T1000 (cell line): ENCODE measurements at places on chromosomes 4 and X.
A peak's percentile ranks its signal among the peaks of the same experiment; 100 is the strongest.

GRCh38 chrX:71212536-71212935 lies 10.5 kb upstream of the GJB1 start:
- no peak for DNase-seq

DNA sequence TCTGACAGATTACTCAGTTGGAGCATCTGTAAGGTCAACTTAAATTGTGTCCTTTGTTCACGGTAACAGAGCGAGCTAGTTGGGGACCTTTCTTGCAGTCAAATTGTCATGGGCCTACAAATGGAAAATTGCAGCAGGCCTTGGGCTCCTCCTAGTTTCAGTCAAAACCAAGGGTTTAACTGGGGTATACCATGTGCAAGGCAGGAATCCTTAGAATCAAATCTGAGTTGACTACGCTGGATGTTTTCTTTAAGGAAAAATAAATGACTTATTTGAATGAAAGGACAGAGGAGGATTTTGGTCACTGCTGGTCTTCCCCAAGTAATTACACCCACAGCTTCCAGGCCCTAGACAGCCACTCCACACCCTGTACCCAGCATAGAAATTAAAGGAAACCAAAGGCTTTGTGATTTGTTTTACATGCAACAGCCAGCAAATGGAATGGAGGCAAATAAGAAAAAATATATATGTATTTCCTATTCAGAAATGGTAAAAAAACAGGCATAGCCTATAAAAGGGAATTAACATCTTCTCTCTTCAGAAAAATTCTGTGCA lies 307.1 kb downstream of the LDB2 start:
- DNase-seq, result no peak

- no peak for DNase-seq
Observed at GRCh38 chr4:124684301-124684700, 28.2 kb downstream of the ANKRD50 start.

- peak; percentile 63 for DNase-seq
Observed at GRCh38 chr4:7647600-7648543, 213.1 kb upstream of the PSAPL1 start.

GRCh38 chr4:165873298-165874071 lies 448 bp downstream of the TLL1 start:
- DNase-seq, result no peak

DNA sequence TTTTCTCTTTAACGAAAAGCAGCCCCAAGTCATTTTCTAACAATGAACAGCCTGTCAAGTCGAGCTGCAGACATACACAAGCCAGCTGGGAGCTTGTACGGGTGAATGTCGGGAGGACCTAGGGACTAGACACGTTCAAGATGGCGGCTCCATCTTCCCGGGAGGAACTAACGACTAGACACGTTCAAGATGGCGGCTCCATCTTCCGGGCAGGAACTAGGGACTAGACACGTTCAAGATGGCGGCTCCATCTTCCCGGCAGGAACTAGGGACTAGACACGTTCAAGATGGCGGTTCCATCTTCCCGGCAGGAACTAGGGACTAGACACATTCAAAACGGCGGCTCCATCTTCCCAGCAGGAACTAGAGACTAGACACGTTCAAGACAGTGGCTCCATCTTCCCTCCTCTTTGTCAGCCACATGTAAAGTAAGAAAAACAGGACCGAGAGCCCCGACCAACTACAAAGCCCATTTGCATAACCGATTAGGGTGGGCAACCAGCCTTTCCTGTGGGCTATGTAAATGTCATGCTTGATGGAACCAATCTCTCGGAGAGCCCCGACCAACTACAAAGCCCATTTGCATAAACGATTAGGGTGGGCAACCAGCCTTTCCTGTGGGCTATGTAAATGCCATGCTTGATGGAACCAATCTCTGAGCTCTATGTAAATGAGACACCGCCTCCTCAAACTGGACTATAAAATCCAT lies 175.5 kb downstream of the DHRSX start:
- DNase-seq, result no peak

- DNase-seq, result no peak
Observed at GRCh38 chr4:152540293-152540674, 4.4 kb upstream of the FBXW7 start.

DNA sequence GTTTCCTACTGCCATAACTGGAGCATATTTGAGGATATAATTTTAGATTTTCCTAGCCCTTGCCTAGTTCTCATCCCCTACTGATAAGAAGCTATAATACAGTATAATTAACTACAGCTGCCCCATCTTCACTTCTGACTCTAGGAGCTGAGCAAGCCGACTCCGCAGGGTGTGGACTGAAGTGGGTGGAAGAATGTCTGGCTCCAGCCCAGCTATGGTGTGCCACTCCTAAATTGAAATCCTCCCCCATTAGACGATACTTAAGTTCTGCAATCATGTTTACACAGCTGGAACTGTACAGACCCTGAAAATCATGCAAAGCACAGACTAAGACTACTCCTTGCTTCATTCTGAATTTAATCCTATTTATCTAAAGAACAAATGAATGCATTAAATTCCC lies 93.1 kb downstream of the PCDH19 start:
- DNase-seq, result no peak

DNA sequence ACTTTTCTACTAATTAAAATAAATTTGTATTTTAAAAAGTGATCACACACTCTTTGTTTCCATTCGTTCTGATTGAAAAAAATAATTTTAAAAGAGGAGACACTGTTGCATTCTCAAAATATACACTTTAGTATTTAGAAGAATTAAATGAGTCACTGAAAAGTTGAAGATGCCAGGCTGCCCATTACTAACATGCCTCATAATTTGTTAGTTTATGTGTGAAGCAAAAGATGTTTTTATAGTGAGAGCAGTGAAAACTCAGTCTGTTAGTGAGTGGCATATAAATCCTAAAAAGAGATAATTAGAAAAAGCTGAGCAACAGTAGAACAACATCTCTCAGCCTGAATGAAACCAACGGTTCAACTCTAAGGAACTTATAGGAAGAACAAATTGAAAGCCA lies 143.4 kb downstream of the CDS1 start:
- no peak for DNase-seq

- no peak for DNase-seq
Observed at GRCh38 chr4:133719098-133719497, 482.5 kb downstream of the PABPC4L start.

DNA sequence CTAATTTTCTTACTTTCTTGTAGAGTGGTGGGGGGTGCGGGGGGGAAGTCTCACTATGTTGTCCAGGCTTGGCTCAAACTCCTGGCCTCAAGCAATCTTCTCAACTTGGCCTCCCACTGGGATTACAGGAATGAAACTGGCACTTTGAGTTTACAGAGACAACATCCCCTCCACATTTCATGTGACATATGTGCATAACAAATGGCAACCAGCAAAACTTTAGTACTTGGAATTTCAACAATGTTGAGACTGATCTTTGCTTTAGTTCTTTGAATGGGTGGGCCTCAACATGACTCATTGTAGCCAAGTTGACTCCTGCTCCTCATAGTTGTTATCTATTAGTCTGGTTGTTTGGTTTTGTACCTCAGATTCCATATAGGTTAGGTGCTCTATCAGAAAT lies 11.4 kb upstream of the FMR1 start:
- DNase-seq, result no peak

- no peak for DNase-seq
Observed at GRCh38 chr4:7238300-7238960, 46.1 kb downstream of the SORCS2 start.

- DNase-seq, result no peak
Observed at GRCh38 chr4:96833831-96834230, 993.9 kb downstream of the PDHA2 start.

- DNase-seq, result no peak
Observed at GRCh38 chr4:101787701-101788316, 2.7 kb upstream of the BANK1 start.

DNA sequence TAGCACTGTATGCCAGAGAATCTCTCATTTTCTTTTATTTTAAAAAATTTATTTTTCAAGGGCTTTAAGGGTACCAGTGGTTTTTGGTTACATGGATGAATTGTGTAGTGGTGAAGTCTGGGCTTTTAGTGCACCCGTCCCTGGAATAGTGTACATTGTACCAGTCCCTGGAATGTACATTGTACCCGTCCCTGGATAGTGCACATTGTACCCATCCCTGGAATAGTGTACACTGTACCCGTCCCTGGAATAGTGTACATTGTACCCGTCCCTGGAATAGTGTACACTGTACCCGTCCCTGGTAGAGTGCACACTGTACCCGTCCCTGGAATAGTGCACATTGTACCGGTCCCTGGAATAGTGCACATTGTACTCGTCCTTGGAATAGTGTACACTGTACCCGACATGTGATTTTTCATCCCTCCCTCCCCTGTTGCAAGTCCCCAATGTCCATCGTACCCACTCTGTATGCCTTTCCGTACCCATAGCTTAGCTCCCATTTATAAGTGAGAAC lies 56.1 kb upstream of the HELT start:
- DNase-seq, result no peak

- DNase-seq, result no peak
Observed at GRCh38 chr4:114677346-114677979, 78.9 kb downstream of the UGT8 start.

DNA sequence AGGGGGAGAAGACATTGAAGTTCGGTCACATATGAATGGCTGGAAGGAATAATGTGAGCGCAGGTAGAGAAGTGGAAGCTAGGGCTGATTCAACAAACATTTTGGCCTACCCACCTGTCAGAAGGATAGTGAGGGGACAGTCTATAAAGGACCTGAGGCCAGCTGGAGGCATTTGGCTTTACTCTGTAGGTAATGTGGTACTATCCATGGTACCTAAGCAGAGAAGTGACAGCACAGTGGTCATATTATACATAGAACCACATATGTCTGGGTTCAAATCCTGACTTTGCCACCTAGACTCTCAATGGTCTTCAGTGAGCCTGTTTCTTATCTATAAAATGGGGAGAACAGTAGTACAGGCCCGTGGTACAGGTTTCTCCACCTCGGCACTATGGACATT lies 257.1 kb downstream of the EVC2 start:
- no peak for DNase-seq

DNA sequence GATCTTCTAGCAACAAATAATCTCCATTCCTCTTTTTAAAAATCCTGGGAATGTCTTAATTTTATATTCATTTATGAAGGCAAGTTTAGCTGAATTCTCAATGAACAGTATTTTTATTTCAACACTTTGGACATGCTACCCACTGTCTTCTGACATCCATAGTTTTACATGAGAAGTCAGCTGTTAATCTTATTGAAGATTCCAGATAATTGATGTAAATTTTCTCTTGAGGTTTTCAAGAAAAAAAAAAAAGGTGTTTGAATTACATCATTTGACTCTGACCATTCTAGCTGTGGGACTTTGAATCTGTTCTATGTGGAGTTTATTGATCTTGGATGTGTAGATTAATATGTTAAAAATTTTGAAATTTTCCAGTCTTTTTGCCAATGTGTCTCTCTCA lies 28.0 kb downstream of the PDHA2 start:
- DNase-seq, result no peak

DNA sequence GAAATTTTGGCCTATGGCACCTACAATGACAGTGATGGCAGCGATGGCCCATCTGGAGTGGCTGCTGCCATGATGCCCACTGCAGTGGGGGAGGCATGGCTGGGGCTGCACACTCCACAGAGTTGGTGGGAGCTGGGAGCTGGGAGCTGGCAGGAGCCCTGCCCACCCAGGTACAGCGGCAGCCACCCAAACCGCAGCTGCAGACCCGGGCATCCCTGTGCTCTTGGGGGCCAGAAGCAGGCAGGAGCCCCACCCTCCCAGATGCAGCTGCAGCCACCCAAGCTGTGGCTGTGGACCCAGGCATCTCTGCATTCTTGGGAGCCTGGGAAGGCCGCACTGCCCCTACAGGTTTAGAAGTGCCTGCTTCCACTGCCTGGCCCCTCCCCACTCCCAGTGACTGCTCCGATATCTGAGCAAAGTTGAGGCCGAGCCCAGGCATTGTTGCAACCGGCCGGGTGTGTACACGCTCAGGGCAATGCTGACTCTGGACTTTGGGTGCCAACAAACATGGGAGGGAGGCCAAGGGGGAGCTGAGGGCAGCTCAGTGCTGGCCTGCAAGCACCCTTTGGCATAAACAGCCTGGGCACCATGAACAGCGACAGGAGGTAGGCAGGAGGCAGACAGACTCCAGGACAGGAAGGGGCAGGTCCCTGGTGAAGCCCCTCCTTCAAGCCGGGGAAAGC lies 82.8 kb downstream of the PPP4R3C start:
- DNase-seq, result no peak

GRCh38 chrX:17580539-17581152 lies 156.6 kb upstream of the SCML1 start:
- DNase-seq, result no peak

GRCh38 chr4:35163168-35163567 lies 1081.1 kb downstream of the ARAP2 start:
- DNase-seq, result no peak

GRCh38 chr4:112817933-112818593 lies 181.1 kb downstream of the LARP7 start:
- peak; percentile 80 for DNase-seq

DNA sequence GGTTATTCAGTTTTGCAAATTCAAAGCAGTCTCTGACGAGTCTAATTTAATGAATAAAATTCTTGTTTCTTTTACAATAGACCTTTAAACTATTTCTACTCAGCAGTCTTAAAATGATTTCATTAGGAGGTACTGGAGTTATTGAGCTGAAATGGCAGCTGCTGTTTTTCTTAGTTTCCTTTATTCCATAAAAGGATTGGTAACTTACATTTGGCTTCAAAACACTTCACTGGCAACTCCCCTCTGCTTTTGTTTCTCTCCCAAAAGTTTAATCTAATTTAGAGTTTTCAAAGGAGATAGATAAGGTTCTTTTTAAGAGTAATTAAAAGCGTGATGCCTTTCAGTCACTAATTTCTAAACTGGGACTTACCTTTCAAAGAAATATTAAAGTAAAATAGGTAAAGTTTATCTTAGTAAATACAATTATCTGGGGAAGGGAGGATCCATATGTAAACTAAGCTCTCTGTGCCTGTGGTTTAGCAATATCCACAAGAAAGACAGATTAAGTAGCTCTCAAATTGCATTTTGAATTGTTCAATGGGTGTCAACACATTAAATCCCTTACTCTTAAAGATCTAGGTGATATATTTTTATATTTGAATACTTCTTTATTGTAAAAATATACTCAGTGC lies 17.1 kb upstream of the PCDH10 start:
- DNase-seq, result no peak

DNA sequence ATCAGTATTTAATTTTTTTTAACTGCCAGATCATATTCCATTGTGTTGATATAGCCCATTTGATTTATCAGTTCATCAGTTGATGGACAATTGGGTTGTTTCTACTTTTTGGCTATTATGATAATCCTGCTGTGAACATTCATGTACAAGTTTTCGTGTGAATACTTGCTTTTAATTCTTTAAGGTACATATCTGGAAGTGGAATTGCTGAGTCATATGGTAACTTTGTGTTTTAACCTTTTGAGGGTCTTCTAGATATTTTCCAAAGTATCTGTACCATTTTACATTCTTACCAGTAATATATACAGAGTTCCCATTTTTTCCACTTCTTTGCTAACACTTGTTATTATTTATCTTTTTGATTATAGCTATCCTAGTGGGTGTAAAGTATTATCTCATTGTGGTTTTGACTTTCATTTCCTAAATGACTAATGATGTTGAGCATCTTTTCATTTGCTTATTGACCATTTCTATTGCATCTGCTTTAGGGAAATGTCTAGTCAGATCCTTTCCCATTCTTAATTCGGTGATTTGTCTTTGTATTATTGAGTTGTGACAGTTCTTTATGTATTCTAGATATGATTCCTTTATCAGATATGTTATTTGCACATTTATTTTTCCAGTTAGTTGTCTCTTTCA lies 75.2 kb upstream of the NUDT6 start:
- DNase-seq, result no peak

- no peak for DNase-seq
Observed at GRCh38 chr4:148447681-148448080, 5.5 kb upstream of the NR3C2 start.

GRCh38 chrX:154074199-154074598 lies 23.3 kb downstream of the MECP2 start:
- no peak for DNase-seq
